ENCODE measurements at places on chromosomes 11 and 22.

DNA sequence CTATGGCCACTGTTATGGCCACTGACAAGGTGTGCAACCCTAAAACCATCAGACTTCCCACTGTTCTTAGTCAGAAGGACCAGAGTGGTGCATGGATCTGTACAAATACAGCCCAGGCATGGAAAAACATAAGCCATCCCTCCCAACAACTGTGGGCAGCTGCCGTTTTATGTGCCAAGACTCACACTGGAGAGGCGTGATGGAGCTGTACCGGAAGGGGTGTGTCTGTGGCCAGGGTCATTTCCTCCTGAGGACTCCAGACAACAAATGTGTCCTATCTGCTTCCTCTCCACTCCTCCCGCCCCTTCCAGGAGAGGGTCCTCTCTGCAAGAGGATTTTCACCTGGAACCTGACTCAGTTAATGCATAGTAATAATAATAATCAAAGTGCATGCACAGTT is 29.5 kb downstream of the KCNJ1 start:
- DNase-seq = no peak

DNA sequence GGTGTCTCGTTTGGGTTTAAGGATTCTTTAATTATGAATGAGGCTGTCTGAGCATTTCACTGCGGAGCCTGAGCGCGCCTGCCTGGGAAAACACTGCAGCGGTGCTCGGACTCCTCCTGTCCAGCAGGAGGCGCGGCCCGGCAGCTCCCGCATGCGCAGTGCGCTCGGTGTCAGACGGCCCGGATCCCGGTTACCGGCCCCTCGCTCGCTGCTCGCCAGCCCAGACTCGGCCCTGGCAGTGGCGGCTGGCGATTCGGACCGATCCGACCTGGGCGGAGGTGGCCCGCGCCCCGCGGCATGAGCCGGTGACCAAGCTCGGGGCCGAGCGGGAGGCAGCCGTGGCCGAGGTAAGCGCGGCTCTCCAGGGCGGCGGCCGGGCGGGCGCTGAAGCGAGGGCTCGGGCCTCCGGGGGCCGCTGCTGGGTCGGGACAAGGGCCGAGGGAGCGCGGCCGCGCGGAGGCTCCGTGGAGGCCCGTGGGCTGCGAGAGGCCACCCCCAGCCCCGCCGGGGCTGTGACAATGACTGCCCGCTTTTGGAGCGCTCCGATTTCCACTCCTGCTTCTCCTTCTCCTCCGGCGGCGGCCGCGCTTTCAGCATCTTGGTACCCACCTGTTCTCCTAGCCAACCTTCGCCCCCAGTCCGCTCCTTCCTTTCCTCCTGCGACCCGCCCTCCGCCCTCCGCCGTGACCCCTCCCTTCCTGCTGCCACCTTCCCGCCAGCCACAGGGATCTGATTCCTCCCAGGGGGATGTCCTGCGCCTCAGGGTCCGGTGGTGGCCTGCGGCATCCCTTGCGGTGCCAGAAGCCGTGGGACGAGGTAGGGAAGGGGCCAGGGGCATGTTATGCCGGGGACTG is at the start of gene EXT2:
Gene EXT2, plus strand, starts transcription at position 173 of the 854 bp plus-strand sequence. CDS start 12,035 bp downstream, outside the sequence.
- peak; percentile 85 for DNase-seq

DNA sequence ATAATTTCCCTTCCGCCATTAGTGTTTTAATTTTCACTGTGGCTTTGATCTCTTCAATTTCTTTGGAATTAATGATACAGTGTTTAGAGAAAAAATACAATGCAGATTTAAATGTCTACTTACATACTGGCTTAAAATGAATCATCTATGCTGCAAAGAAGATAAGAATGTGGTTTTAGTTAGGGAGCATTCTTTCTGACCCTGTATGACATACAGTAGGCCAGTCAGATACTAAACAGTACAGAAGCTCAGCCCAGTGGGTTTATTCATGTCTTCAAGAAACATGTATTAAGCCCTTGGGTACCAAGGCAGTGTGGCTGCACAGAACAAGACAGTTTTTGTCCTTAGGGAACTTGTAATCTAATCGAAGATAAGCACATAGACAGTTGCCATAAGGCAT is 268.8 kb downstream of the DDX10 start:
- no peak for DNase-seq

GRCh38 chr11:57536947-57537619 is at the start of gene SMTNL1:
Gene SMTNL1 (plus strand): TSS chr11:57537595. CDS start chr11:57542643, 5,048 bp downstream.
- DNase-seq = no peak

GRCh38 chr22:38793317-38793716 is 626 bp downstream of the DNAL4 start:
- DNase-seq = no peak

- no peak for DNase-seq
Measured at GRCh38 chr22:37802310-37803194, 5.2 kb upstream of the GCAT start.

- DNase-seq = no peak
Measured at GRCh38 chr11:105588001-105588400, 21.9 kb upstream of the GRIA4 start.
